ENCODE measurements at places on chromosomes 3 and 15.

DNA sequence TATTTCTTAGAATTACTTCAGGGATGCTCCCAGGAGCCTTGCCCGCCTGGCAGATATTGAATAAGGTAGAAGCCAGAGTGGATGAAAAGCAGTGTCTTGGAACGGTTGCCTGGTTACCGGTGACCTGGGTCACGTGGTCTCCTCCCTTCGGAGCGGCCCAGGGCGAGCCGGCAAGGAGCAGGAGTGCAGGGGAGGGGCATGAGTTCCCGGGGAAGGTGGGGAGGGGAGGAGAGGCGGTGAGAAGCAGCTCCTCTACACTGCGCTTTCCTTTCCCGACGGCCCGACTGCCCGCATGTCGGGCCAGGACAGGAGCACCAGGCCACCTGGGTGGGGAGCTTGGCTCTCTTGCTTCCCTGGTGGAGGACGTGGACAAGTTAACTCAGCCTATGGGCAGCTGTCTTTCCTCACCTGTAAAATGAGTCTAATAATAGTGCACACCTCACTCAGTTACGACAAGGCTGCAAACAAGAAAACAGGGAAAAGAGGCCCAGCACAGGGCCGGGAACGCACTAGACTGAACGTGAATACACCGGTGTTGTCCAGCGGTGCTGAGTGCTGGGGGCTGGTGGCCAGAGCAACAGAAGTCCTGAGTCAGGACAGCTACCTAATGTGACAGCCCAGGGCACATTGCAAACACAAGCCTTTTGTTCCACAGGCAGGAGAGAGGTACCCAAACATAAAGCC lies 198.3 kb downstream of the ADAMTS9 start:
- no peak for DNase-seq

GRCh38 chr3:41064526-41064925 lies 134.8 kb upstream of the CTNNB1 start:
- no peak for DNase-seq

GRCh38 chr15:79314811-79315210 lies 3.9 kb downstream of the TMED3 start:
- DNase-seq: no peak

- DNase-seq: no peak
Measured at GRCh38 chr15:96184297-96184696, 146.2 kb upstream of the NR2F2 start.

DNA sequence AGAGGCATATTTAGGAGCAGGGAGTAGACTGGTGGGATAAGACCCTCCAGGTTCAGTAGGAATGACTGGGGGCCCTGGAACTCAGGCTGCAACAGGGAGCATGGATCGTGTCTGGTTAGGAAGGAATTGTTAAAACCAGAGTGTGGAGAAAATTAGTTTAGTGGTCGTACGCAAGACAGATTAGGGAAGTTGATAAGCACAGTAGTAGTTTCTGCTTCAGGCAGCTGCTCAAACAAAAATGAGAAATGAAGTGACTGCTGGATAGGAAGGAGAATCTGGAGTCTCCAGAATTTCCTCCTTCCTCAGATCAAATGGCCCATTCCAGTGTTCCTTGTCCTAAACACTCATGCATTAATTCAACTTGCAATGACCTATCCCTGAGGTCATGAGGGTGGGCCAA lies 11.2 kb downstream of the MYD88 start:
- DNase-seq: no peak

GRCh38 chr3:111923095-111923771 lies 55.6 kb upstream of the ABHD10 start:
- peak; percentile 43 for DNase-seq
